Left renal pelvis (tissue), 4 donors: ENCODE measurements at places on chromosomes 12 and 14.

DNA sequence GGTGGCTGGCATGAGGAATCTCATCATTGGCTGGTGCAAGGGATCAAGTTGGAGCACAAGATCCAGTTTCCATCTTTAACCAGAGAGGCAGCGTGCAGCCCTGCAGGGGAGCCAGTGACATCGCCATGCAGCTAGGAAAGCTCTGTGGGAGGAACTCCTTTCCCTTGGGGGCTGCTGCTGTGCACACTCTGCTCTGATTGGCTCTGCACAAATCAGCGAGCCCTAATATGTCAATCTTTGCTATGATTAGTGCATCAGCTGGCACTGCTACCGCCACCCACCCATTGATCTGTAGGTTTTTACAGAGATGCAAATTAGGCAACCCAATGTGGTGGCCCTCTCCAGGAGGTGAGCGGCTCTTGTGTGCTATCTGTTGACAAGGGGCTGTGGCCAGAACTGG lies 262.6 kb downstream of the PCNX1 start:
- DNase-seq = no peak

DNA sequence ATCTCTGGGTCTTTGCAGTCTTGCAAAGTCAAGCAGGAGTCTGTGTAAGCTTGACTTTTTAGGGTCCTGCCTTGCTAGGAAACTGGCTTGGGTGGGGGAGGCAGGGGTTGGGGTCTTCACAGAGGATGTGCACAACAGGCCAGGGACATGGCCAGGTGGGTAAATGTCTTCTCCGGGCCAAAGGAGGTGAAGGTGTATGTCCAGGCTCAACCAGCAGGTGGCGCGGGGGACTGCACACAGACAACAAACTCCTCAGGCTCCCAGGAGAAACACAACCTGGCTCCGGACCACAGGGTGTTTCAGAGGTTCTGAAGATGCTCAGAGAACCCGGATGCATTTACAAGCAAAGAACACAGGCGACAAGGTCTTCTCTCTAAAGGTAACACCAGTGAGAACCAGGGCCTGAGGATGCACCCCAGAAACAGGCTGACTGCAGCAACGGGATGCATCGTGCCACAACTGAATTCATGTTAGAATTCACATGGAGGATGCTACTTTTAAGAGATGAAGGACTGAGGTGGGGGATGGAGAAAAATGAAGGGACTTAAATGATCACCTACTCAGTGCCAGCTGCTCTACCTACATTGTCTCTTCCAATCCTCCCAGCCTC lies 56.0 kb downstream of the PLEKHG3 start:
- no peak for DNase-seq

DNA sequence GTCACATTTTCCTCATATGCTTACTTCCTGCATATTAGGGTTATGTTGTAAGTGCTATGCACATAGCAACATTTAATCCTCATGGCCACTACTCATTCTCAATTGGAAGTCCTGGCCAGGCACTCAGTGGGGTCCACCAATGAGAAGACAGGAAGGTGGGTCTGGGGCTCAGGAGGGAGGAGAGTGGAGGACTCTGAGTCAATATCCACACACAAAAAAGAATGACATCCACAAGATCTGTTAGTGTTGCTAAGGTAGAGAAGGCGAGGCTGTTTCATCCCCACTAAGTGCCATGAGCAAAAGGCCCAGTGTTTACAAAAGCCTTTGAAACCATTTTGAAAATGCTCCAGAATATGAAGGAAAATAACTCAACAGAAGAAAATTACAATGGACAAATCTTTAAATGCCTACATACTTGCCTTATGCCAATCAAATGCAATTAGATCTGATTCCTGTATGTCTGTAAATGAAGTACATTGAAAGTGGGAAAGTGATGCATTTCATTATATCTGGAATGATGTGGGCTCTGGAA lies 53.9 kb downstream of the EID3 start:
- DNase-seq = no peak

- DNase-seq = no peak
These were observed 33.6 kb downstream of the C14orf132 start for GRCh38 chr14:96072746-96073145.

DNA sequence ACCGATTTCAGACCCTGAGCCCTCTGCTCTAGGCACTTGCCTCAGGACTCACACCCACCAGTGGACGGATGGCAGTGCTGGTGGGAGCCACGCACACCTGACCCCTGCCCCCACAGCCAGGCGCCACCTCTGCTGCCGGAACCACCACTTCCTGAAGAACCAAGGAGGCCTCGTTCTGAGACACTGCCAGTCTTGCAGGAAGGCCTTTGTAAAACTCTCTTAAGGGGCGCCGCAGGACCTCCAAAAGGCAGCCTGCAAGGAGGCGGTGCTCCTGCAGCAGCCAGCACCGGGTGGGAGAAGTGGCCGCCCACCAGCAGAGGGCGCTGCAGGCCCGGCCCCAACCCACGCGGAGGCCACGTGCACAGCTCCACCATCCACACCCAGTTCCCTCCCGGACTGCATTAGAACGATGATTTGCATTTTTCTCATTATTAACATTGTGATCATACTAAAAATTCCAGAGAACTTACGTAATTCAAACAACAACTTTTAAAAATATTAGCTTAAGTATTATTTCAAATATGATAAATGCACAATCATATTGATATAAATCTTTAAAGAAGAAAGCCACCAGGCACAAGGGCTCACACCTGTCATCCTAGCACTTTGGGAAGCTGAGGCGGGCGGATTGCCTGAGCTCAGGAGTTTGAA lies 12.8 kb downstream of the STX2 start:
- no peak for DNase-seq

DNA sequence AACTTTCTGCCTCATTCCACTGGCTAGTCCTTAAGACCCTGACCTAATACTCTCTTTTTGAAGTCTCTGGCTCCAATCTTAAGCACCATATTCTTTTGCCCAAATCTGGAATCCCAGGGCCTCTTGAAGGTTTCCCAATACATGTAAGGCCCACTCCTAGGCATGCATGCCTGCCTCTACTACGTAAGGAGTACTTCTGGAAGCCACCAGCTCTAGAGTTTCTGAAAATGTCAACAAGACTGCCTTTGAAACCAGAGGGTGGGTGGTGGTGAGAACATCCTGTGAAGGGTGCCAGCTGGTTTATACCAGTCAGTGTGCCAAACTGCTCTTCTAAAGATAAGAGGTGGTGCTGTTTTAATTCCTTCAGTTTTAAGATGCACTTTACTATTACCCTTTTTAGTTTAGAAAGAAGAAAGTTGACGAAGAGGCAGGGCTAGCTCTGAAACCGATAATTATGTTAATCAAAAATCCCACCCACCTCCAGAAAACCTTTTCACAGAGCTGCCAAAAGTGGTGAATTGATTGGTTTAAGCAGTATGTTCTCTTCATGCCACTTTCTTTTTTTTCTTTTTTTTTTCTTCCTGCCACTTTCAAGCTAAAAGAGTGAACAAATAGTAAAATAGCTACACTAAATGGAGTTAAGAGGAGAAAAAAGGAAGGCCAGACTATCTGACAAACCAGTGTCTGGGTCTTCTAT lies 8.7 kb upstream of the WDR89 start:
- DNase-seq = no peak

DNA sequence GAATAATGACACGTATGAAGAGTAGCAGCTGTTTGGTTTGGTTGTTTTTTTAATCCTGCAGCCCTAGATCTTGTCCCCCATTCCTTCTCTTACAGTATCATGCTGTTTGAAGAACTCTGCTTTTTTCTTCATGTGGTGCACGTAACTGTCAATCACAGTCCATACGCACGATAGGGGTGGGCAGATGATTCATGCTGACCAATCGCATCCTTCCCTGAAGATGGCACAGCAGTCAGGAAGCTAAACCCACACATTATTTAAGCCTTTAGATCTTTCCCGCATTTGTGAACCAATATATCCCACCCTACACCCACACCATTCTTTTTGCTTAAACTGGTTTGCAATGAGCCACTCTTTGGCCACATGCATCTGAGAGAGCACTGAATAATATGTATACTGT lies 158.9 kb upstream of the PLEKHA5 start:
- DNase-seq = no peak

DNA sequence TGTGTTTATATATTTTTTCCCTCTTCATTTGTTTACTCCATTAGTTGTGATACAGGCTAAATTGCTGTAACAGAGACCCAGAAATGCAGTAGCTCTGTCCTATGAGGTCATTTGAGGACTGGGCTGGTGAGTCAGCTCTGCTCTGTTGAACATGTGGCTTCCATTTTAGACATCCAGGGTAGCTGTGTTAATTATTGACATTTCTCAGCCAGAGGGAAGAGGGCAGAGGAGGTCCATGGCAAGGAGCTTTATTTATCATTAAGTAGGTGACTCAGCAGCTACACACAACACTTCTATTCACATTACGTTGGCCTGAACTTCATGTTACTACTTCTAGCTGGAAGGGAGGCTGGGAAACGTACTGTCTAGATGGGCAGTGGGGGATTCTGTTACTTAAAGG lies 85.4 kb downstream of the PTCSC3 start:
- no peak for DNase-seq

DNA sequence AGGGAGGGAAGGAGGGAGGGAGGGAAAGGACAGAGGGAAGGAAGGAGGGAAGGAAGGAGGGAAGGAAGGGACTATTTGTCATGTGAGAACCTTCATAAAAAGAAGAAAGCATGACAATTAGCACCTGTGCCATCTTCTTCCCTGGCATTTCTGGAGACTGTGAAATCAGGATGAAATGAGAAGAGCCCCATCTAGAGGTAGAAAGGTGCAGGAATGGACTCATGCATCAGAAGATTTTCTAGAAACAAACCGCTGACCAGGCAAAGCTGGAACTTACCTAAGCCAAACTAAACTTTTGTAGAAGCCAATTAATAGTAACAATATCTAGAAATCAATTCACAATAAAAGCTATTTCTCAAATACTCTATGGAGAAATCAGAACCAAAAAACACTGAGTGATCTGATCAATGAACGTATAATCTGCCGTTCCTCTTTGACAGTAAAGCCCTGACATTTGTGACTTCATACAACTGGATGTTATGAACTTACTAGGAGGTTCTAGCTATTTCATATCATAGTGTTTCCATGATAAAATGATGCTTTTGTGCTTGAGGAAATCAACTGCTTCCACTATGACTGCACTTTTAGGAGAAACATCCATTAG lies 24.4 kb upstream of the CRACR2A start:
- DNase-seq = no peak

- DNase-seq = no peak
These were observed 9.0 kb upstream of the PAX9 start for GRCh38 chr14:36652542-36653201.

DNA sequence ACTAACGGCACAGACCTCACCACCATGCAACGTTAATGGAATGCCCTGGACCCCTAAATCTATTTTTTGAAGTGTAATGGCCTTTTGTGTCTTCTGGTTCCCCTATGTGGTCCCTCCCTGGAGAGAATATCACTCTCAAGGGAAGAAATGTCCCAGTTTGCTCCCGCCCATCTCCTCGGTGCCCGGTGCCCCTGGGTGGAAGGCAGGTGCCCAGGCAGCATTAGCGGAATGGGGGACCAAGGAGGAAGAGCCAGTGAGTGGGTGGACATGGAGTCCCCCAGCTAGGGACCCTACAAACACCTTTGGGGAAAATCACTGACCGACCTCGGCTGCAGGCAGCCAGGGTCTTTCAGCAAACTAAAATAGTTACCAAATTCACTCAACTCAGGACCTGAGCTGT lies 212.1 kb upstream of the RTL1 start:
- no peak for DNase-seq

DNA sequence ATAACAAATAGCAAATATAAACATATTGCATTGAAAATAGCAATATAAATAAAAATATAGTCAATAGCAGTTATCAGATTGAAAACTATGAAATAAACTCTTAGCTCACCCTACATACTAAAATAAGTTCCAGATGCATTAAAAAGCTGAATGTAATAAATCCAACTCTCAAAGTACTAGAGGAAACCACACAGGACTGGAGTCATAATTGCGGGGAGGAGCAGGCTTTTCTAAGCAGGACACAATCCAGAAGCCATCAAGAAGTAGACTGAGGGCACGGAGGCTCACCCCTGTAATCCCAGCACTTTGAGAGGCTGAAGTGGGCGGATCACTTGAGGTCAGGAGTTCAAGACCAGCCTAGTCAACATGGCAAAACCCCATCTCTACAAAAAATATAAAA lies 22.2 kb downstream of the GSC start:
- DNase-seq = no peak

- DNase-seq = no peak
These were observed 42.7 kb downstream of the GPHB5 start for GRCh38 chr14:63276016-63276415.

DNA sequence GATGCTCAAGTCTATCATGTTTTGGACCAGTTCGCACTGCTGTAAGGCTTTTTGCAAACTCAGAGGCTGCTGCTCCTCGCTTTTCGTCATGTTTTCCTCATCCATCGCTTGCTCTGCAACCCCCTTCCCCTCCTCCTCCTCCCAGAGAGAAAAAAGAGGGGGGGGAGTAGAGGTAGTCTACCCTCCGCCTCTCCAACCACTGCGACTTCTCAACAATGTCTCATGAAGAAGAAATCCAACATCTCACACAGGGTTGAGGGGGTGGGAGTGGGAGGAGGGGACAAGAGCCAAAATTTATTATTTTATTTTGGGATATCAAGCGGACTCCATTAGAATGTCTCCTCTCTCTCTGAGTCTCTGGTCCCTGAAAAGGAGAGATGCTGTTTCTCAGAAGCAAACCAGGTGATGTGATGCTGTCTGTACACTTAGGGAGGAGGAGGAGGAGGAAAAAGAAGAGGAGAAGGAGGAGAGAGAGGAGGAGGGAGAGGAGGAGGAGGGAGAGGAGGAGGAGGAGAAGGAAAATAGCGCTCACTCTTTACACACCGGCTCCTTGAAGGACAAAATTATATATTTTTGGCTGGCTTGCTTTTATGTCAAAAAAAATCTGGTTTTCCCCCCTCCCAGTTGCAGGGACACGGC lies 520 bp downstream of the KSR2 start:
- no peak for DNase-seq

DNA sequence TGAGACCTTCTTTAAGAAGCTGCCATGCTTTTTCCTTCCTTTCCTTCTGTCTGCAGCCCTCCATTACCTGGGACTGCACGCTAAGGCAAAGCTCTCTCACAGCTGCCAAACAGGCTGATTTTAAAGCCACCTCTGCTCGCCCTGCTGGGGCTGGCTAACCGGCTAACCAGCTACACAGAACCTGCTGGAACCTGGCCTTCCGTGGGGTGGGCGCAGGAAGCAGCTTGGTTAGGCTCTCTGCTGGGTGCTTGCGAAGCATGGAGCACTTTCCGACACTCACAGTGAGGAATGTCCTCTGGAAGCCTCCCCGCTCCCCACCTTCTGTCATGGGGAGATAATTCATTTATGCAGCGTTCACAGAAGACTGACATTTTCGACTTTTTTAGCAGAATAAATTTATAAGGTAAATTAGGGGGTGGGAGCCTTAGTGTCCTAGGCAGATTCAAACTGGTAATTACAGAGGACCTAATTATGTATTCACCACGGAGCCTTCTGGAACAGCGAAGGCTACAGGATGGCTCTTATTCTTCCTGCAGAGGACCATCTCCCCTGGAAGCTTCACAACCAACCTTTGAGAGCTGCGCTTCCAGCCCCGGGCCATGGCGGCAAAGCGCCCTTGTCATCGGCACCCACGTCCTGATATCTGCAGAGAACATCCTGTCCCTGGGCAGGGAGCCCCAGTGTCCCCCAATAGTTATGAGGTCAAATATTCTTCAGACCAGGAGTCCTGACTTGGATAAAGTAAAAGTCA lies 12.4 kb upstream of the BCL11B start:
- no peak for DNase-seq
